ENCODE measurements at places on chromosomes 12 and 14.

- no peak for DNase-seq
These were observed 97.3 kb upstream of the FZD10 start for GRCh38 chr12:130064999-130065398.

DNA sequence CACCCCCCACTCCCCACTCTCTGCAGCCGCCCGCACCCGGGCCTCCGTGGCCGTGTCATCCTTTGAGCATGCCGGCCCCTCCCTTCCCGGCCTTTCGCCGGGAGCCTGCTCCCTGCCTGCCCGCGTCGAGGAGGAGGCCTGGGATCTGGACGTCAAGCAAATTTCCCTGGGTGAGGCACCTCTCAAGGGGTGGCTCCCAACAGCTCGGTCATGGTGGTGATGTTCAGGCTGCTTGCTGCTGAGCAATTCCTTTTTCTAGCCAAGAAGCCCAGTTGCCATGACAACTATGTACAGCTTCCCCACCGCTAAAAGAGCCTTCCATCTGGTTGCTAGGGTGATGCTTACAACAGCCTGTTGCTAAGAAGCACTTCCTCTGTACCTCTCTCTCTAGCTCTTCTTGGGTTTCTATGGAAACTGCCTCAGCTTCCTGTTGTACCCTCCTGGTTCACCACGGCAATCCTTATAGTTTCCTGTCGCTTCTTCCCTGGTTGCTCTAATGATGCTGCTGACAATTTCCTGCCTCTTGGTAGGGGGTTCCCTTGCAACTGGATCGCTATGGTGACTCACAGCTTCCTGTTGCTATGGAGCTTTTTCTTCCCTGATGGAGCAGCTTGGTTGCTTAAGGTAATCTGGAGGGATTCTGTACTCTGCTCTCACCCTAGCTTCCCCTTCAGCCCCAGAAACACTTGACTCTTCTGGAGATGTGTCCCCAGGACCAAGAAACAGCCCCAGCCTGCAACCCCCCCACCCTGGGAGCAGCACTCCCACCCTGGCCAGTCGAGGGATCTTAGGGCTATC, 11.0 kb downstream of the ZNF219 start:
- DNase-seq: peak; percentile 83

- DNase-seq: no peak
These were observed 229.1 kb upstream of the RTL1 start for GRCh38 chr14:101132588-101132987.

GRCh38 chr12:111584959-111585358, 14.2 kb downstream of the ATXN2 start:
- no peak for DNase-seq

- DNase-seq: no peak
These were observed 266.4 kb downstream of the AKAP6 start for GRCh38 chr14:32595497-32595896.

DNA sequence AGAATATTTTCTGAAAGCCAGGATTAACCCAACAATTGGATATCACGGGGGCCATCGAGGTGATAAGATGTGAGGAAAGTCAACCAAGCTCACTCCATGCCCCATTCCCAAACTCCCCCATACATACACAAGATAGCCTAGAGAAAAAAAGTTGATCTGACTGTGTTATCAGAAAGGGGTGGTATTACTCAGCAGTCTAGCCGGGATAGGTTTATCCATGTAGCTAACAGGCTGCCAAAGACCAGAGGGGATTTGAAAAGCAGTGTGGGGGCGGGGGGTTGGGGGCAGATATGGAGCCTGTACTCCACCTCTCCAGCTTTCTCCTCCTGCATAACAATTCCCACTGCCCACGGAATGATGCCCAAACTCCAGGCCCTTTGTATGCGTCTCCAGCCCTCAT, 13.2 kb upstream of the MAP1LC3B2 start:
- DNase-seq: no peak

GRCh38 chr14:59022144-59022543, 166.3 kb upstream of the DAAM1 start:
- no peak for DNase-seq

- no peak for DNase-seq
These were observed 128.9 kb upstream of the RTL1 start for GRCh38 chr14:101032433-101032832.

DNA sequence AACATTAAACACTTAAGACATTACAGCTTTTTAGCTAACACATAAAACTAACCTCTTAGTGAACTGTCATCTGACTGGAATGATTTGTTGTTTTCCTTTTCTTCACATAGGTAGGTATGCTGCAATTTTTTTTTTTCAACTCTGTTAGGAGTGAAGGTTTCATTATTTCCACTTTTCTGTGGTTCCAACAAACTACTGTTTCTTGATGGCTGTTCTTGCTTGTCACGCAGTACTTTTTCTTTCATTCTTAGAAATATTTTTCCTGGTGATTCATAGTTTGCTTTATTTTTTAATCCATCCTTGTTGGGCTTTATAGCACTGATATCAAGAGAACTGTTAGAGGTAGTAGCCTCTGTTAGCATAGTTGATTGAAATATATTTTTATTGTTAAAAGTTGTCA, 6.3 kb downstream of the MIS18BP1 start:
- DNase-seq: no peak

- DNase-seq: no peak
These were observed 320.6 kb downstream of the KCNC2 start for GRCh38 chr12:74889073-74889472.

DNA sequence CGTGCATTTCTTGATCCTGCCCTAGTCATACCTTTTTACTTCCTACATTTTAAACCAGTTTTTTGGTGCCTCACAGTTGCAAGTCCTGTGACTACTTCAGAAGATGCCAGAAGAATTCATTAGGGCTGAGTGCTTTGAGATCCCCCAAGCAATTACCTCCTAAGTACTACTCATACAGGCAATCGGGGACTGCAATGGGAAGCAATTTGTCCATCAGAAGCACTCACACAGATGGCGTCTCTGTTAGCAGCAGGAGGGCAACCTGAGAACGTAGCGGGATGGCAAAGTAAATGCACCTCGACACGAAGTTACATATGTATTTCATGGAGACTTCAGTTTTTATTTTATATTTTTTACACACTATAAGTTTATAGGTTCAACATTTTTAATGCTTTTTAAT, 188.3 kb downstream of the CAPZA3 start:
- no peak for DNase-seq

- no peak for DNase-seq
These were observed 2.0 kb upstream of the WNT10B start for GRCh38 chr12:48973531-48973930.

GRCh38 chr12:25107920-25108319, 87.0 kb downstream of the DNAI7 start:
- DNase-seq: no peak

- DNase-seq: no peak
These were observed 417.5 kb upstream of the TBX3 start for GRCh38 chr12:115101520-115101919.

DNA sequence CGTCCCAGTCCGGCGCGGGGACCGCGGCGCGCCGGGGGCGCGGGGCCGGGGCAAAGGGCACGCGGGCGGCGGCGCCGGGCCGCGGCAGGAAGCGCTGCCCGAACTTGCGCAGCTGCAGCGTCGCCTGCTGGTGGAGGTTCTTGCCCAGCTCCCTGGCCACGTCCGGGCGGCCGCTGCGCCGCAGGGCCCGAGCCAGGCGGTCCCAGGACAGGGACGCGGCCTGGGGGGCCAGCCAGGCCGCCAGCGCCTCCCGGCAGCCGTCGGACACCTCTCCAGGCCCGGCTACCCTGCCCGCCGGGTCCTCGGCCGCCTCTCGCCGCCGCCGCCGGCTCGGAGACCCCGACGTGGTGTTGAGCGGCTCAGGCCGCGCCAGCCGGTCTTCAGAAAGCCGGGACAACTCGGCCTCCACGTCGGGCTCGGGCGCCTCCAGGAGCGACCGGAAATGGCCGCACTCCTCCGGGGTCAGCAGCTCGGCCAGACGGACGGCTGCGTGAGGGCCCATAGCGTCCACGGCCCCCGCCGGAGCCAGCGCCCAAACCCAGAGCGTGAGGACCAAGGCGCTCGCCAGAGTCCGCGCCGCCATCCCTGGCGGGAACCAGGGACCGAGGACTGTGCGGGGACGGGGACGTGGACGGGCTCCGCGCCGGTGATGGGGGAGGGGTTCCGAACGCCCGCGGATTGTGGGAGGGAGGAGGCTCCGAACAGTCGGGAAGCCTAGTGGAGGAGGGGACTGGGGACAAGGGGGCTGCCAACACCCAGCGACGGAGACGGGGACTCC, 34.0 kb downstream of the FIGNL2 start:
- DNase-seq: no peak

GRCh38 chr12:49643961-49644619, 20.7 kb downstream of the PRPF40B start:
- DNase-seq: no peak

Measured in HS-5 (cell line).